ENCODE measurements at places on chromosomes 1 and 21.

- DNase-seq, result no peak
Observed at GRCh38 chr1:91827459-91828321, 58.3 kb downstream of the TGFBR3 start.

GRCh38 chr1:154213274-154213673 lies 7.1 kb upstream of the CFAP141 start:
- DNase-seq, result no peak

GRCh38 chr1:36831186-36831810 lies 203.0 kb downstream of the GRIK3 start:
- no peak for DNase-seq

- no peak for DNase-seq
Observed at GRCh38 chr1:54462597-54463258, 56.5 kb upstream of the SSBP3 start.
